ENCODE measurements at places on chromosomes 1 and 21. TPM values are rescaled to one million over a fixed set of nuclear protein-coding genes. Genes with fewer than 3 reads are reported as not detected.

Gene ADGRB2
- total RNA-seq: 25.1 TPM

Gene CHAF1B
- total RNA-seq: 3.0 TPM

Gene MXRA8
- 139 TPM for total RNA-seq

Gene RPE65
- total RNA-seq: 0.91 TPM

Gene OR2T12
- total RNA-seq: not detected

Gene NCF2
- 4.3 TPM for total RNA-seq

Gene KANK4
- total RNA-seq: 14.5 TPM

Gene PATJ
- 9.1 TPM for total RNA-seq

Gene TFAP2E
- 0.41 TPM for total RNA-seq

Data from astrocyte (in vitro differentiated cells and primary cell).